ENCODE measurements at places on chromosomes 16 and 17.
A peak's percentile ranks its signal among the peaks of the same experiment; 100 is the strongest.

DNA sequence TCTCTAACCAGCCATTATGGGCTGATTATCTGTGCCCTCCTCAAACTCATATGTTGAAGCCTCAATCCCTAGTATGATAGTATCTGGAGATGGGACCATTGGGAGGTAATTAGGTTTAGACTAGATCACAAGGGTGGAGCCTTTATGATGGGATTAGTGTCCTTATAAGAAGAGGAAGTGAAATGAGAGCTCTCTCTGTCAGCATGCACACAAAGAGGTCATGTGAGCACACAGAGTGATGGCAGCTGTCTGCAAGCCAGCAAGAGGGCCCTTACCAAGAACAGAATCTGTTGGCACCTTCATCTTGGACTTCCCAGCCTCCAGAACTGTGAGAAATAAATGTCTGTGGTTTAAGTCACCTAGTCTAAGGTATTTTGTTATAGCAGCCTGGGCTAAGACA, 101.9 kb downstream of the PCTP start:
- no peak for DNase-seq

- DNase-seq, result no peak
Observed at GRCh38 chr17:21842332-21843317, 150.3 kb downstream of the KCNJ18 start.

GRCh38 chr17:63405741-63406261, 40.3 kb downstream of the CYB561 start:
- DNase-seq, result peak; percentile 32

- DNase-seq, result no peak
Observed at GRCh38 chr16:68238029-68238345, 2.1 kb upstream of the ESRP2 start.
